ENCODE measurements at places on chromosomes 12 and 14.

GRCh38 chr14:102622262-102622885 is 29.9 kb downstream of the RCOR1 start:
- peak; percentile 2 for DNase-seq

DNA sequence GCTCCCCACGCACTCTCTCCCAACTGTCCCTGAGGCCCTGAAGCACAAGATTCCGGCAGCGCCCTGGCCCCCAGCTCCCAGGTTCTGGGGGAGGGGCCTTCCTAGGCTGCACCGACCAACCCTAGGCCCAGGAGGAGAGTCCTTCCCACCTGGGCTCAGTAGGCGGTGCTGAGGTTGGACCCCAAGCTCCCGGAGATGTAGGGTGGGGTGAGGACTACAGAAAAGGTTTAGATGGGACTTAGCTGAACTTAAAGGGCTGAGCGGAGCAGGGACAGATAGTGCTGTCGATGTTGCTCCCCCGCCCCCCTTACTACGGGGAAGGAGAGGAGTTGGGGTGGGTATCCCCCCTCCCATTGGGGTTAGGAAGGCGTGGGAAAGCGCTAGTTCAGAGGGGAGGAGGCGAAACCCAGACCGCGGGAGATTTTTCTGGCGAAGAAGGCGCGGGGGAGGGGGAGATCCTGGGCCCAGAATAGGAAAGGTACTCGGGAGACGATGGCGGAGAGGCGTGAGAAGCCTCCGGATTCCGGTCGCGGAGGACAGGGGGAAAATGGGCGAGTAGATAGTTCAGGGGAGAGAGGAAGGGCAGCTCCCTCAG is 4.2 kb upstream of the BAZ2A start:
- no peak for DNase-seq

GRCh38 chr12:122830517-122831214 is 4.6 kb upstream of the HIP1R start:
- no peak for DNase-seq

GRCh38 chr12:63362791-63363190 is 211.8 kb upstream of the AVPR1A start:
- no peak for DNase-seq

GRCh38 chr12:85509857-85510256 is 229.8 kb downstream of the ALX1 start:
- no peak for DNase-seq

- DNase-seq: no peak
These were observed 77.8 kb downstream of the SLC24A4 start for GRCh38 chr14:92400579-92401444.

DNA sequence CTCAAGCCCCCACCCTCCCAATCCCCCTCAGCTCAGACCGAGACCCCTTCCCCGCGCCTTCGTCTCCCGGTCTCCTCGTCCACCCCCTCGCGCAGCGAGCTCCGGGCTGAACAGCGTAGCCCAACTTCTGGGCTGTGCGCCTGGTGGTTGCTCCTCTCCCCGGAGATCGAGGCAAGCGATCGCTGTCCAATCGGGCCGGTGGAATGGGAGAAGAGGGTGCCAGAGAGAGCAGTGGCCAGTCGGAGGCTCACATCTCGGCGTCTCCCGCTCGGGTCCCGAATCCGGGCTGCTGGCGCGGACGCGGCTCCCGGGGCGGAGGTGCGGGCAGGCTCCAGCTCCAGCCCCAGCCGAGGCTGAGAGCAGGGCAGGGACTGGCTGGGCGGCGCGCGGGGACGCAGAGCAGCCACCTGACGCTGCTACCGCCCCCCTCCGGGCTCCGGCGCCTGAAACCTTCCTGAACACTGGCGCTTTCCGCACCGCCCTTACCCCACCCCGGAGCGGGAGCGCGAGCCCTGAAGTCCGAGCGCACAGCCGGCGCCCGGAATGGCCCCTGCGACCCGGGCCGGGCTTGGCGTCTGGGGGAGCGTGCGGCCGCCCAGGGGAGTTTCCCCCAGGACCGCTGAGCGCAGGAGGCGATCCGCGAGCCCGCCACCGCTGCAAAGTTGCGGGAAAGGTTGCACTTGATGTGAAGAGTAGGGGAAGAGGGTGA is 508 bp upstream of the KCNH5 start:
- no peak for DNase-seq

DNA sequence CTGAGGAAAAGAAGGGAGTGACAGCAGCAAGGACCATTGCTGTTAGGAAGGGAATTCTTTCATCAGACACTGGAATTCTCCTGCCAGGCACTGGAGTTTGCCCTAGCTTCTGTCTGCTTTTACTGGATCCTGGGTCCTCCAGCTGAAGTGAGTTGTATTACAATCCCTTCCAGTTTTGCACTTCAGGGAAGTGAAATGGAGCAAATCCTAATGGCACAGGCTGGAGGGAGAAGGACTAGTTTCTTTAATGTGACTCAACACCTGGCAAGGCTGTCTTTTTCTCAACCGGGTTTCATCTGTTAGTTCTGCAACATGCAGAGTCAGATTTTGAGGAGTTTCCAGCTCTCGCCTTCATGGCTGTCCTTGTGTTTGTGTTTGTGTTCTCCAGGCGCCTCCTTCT is 45.8 kb downstream of the ETV6 start:
- DNase-seq: no peak

- DNase-seq: no peak
These were observed 612 bp downstream of the VPS37B start for GRCh38 chr12:122895320-122895703.

DNA sequence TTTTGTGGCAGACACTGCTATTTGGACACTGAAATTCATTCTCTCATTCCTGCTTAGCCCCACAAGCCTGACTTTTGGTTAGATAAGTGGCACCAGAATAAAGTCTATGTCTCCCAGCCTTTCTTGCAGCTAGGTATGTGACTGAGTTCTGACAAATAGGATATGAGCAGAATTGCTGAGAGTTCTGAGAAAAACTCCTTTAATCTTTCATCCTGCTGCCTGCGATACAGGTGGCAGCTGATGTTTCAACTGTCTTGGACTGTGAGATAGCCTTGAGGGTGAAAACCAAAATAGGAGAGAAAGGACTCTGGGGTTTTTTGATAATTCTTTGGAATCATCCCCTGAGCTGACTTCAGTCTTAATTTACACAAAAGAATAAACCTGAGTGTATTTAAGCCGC is 55.8 kb downstream of the MBIP start:
- DNase-seq: no peak

DNA sequence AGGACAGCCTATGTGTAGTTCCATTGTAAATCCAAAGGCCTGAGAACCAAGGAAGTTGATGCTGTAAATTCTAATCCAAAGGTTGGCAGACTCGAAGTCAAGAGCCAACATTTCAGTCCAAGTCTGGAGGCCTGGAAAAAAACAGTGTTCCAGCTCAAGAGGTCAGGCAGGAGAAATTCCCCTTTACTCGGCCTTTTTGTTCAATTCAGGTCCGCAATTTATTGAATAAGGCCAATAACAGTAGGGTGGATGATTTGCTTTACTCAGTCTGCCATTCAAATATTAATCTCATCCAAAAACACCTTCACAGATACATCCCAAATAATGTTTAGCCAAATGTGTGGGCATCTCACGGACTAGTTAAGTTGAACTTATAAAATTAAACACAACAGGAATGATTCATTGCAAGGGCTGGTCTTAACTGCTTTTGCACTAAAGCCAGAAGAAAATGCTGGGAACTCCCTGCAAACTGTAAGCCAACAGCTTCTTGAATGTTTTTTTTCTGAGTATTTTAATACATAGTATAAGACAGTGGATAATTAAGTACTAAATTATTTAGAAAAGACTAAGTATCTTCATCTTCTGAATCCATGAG is 197.4 kb upstream of the GARIN6 start:
- DNase-seq: no peak

DNA sequence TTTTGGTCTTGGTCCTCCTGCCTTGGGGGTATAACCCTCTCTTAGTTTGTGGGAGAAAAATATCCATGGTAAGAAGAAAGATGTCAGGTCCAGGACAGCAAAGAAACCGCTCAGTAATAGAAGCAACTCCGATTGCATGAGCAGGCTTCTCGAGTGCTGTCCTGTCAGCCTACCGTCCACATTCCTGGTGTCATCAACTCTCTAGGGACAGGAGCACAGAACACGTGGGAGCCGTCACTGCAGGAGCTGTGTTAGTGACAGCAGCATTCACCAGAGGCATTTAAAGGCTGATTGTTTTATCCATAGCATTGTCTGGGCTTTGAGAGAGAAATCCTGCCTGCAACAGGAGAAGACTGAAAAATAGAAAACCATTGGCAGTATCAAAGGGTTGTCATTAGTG is 244.2 kb downstream of the CACNA1C start:
- no peak for DNase-seq

DNA sequence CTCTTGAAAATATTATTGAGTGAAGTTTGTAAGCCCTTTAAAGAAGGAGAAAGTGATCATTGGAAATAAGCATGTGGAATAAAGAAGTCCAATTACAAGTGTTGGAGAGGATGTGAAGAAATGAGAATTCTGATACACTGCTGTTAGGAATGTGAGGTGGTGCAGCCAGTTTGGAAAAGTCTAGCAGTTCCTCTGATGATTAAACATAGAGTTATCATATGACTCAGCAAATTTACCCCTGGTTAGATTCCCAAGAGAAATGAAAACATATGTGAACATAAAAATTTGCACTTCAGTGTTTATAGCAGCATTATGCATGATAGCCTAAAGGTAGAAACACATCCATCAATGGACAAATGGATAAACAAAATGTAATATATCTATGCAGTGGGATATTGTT is 319.9 kb downstream of the AEBP2 start:
- no peak for DNase-seq

DNA sequence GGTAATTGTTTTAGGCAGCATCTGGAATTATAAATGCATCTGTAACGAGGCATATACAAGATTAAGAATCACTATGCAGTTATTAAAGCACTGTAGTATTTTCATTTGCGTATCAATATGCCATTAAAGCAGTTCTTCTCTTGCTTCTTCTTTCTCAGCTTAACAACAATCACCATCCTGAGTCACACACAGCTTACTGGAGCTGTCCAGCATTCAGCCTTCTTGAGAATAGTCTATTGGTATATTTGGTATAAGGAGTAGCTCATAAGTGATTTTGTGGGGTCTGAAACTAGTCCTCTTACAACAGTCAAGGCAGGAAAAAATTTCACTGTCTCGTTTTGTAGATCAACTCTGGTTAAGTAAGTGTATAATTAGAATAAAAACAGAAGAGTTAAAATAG is 523.0 kb upstream of the FOXG1 start:
- no peak for DNase-seq

DNA sequence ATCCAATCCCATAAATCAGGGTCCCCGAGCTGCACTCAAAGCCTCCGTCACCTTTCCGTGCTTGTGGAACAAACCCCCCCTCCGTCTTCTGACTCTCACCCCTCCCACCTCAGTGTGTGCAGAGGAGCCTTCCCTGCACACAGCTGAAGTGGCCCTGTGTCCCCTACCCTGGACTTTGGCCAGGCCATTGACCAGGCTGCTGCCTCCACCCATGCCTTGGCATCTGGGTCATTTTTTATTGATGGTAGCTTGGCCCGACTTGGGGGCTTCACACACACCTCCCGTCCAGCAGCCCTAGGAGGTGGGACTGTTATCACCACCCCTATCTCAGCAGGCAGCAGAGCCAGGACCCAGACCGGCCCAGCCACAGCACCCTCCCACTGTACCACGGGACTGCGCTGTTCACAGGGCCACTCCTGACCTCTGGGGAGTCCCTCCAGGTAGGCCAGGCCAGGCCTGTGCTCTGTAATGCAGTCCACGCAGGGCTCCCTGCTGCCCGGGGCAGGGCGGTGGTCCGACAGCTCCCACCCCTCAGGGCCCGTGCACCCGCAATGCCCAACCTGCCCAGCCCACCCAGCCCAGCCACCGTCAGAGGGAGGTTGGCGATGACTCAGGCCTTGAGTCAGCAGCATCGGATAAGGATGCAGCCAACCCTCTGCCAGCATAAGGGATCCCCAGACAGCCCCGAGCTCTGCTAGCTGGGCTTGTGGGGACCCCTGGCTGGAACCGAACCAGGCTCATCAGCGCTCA is 9.2 kb upstream of the INF2 start:
- DNase-seq: no peak

- DNase-seq: no peak
These were observed 2.2 kb downstream of the PAWR start for GRCh38 chr12:79688376-79689060.

GRCh38 chr14:68306934-68307789 is 485.7 kb downstream of the ZFP36L1 start:
- no peak for DNase-seq

GRCh38 chr12:132542661-132543060 is 52.7 kb downstream of the FBRSL1 start:
- no peak for DNase-seq

DNA sequence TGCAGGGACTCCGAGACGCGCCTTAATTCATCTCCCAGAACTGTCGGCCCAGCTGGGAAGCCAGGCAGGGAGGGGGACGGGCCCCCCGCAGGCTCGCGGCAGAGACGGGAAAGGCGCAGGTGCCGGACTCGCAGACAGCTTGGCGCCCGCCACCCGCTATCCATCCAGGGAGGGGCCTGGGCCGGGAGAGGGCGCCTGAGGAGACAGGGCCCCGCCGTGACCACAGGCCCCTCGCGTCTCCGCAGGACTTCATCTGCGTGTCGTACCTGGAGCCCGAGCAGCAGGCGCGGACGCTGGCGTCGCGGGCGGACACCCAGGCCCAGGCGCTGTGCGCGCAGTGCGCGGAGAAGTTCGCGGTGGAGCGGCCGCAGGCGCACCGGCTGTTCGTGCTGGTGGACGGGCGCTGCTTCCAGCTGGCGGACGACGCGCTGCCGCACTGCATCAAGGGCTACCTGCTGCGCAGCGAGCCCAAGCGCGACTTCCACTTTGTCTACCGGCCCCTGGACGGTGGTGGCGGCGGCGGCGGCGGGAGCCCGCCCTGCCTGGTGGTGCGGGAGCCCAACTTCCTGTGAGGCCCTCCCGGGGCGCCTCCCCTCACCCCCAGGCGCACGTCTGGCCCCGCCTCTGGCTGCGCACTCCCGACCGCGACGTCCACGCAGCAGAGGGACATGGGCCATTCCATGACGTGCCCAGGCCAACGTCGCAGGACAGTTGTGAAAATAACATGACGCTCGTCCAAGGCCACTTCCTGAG is 60.6 kb downstream of the LGMN start:
- DNase-seq: no peak

- DNase-seq: no peak
These were observed 242.6 kb downstream of the BTG1 start for GRCh38 chr12:91902860-91903683.

Measured in stimulated activated CD4-positive, alpha-beta T cell treated with anti-CD3 and anti-CD28 coated beads, Interleukin-1b, Interleukin-23, amount 100 ng/mL, for 24 hours (primary cell).